C1 segment of cervical spinal cord (tissue), 14 donors: ENCODE measurements at places on chromosomes 2 and 18.
A peak's percentile ranks its signal among the peaks of the same experiment; 100 is the strongest.

- no peak for DNase-seq
Observed at GRCh38 chr2:239559417-239560261, 158.8 kb upstream of the HDAC4 start.

DNA sequence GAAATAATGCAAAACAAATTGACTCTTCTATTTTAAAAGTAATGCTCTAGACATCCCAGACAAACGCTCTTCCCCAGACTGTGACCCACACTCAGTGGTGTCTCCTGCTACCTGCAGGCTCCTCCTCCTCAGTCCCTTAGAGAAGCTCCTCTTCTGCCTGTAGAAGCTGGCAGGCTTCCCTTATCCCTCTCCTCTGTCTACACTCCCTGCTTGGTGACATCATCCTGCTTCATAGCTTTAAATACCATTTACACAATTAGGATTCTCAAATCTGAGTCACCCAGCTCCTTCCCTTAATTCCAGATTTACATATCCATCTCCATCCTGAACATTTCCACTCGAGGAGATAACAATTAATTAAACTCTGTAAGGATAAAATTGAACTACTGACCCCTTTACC is 167.9 kb downstream of the FBXO15 start:
- DNase-seq: no peak

GRCh38 chr18:42351455-42351854 is 396.4 kb downstream of the PIK3C3 start:
- DNase-seq: no peak

- DNase-seq: no peak
Observed at GRCh38 chr18:32422978-32423740, 47.5 kb downstream of the GAREM1 start.

- no peak for DNase-seq
Observed at GRCh38 chr2:57444752-57445430, 601.7 kb upstream of the VRK2 start.

GRCh38 chr2:226087505-226088365 is 688.2 kb downstream of the NYAP2 start:
- DNase-seq: no peak

- no peak for DNase-seq
Observed at GRCh38 chr2:201401815-201402214, 44.7 kb upstream of the FLACC1 start.

DNA sequence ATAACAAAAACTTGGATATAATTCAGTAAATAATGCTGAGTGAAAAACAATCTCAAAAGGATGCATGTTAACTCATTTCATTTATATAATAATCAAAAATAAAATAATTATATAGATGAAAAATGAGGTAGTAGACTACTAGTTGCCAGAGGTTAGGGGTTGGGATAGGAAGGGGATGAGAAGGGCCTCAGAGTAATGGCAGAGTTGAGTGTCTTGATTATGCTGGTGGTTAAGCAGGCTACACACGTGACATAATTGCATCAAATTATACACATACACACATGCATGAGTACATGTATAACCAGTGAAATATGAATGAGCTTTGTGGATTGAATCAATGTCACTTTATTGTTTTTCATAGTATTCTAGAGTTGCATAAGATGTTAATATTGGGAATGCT is 201.0 kb downstream of the RIT2 start:
- DNase-seq: no peak

GRCh38 chr2:176079831-176080539 is 3.8 kb downstream of the EVX2 start:
- no peak for DNase-seq

DNA sequence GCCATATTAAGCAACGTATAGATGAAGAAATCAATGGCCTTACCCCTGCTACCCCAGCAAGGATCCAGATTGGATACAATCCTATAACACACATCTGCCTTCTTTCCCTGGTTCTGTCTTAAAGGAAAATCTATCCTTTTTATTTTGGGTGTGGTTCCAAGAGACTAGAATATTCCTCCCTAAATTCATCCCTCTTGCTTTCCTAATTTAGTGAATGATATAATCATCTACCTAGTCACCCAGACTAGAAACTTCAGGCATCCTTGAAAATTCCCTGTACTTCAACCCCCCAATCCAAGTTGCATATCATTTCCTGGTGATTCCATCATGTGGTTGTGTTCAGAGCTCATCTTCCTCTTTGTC is 35.1 kb upstream of the LPIN1 start:
- no peak for DNase-seq

GRCh38 chr2:85505551-85506238 is 33.3 kb upstream of the MAT2A start:
- DNase-seq: no peak

DNA sequence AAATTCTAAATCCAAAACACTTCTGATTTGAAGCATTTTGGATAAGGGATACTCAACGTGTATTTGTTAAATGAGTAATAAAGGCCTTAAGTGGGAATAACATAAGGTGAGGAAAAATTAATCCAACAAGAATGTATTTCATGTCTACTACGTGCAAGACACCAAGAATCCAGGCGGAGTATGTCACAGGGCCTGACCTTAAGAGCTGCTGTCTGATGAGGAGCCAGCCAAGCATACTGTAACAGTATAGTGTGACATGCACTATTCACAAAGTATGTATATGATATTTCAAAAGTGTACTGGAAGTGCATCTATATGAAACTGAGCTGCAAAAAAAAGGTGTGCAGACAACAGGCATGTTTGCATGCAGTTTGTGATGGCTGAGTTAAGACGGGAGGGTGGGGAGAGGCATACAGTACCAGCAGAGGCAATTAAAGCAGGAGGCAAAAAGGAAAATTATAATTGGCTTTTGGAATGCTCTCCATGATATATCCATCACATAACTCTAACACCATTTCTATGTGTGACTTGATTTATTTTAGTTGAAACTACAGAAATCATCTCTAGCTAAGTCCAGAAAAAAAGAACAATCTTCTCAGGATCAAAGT is 18.2 kb downstream of the IWS1 start:
- no peak for DNase-seq

DNA sequence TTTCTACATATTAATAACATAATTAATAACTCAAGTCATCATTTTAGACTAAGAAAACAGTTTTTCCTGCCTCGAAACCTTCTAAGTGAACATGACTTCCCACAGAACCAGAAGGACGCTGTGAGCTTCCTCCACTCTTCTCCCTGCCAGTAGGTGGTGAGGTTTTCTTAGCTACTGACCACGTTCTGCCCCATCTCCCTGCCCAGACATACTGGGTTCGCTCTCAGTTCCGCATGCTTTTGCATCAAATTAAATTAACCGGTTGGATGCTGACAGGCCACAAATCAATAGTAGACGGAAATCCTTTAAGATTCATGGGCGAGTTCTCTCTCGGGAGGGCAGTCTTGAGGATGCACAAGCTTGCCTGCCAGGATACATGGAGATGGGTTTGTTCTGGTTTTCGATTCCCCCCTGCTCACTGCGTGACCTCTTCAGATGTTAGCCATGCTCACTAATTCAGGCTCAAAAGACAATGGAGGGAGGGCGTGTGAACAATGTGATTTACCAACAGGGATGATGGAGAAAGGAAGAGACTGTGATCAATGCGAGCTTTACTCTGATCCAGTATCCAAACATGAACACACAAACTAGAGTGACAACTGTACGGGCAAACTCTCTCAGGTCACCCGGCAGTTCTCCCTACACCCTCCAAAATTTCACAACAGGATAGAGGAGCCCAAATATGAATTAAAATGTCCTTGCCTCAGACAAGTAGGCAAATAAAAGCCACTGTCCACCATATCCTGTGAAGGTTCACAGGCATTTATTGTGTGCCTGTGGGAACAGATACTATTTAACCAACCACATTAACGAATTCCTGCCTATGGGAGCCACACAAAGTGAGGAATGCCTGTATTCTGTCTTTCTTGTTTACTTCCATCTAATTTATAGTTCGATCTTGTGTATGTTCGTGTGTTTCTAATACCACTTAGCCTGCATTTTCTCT is 375.7 kb downstream of the EIPR1 start:
- no peak for DNase-seq

DNA sequence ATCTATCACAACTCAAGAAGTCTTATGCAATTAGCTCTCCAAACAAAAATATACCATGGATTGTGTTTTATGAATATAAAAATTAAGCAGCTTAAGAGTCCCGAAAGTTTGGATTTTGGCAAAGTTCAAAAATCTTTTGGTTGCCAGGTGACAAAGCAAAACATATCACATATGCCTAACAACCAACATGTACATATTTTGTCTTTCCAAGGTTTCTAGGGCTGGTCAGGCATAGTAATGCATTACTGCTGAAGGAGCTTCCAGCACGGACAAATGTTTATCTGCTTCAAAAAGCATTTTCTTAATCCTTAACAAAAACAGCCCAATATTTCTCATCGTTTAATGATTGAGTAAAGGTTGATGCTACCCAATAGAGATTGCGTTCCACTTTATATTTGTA is 1327.1 kb upstream of the ZEB2 start:
- DNase-seq: no peak

DNA sequence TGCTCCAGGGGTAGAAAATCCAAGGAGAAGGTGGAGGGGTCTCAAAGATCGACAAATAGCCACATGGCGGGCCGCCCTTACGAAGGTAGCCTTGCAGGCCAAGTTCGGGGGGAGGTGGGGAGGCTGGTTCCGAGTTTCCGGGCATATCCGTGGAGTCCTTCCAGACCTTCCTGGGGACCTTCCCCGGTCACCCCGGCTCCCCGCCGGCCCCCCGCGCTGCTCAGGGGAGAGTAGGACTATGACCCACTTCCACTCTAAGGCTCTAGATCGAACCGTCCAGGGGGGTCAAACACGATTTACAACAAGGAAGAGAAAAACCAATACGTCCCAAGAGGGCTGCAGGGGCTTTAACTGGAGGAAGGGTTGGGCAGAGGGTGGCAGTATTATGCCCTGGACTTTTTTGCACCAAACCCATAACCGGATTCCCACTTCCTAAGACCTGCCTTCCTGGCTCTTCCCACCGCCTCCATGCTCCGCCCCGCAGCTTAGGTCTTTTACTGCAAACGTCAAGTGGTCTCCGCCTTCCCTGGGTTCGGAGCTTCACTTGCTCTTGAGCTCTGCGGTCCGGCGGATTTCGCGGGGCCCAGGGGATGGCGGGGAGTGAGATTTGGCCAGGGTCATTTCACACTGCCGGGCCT is 779 bp upstream of the LYPD6 start:
- DNase-seq: peak; percentile 39

DNA sequence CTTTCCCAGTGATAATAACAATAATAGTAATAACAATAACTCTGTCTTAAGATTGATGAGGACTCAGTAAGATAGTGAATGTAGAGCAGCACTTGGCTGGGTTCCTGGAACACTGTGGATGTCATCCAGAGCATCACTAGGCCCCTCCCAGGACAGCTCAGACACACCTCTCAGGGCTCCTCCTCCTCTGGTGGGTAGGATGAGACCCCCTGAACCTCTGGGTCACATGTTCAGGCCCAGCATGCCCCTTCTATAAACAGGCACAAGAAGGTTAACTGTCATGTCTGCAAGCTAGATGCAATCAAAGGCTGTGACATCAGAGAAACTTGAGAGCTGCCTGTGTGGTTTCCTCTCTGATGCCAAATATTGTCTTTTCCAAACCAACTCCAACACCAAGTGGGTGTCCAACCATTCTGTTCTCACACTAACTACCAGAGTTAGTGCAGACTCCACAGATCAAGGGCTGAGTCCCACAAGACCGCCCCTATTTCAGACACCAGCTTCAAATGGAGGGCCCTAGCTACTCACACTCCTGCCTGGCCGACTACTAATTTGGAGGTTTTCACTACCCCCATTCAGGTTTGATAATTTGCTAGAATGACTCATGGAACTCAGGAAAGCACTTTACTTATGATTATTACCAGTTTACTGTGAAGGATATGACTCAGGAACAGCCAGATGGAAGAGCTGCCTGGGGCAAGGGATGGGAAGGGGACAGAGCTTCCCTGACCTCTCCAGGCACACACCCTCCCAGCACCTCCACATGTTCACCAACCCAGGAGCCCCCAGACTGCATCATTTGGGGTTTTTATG is 46.4 kb upstream of the BZW1 start:
- DNase-seq: no peak
